ENCODE measurements at places on chromosomes 13 and 19. TPM values are rescaled to one million over a fixed set of nuclear protein-coding genes. Genes with fewer than 3 reads are reported as not detected.

DNA sequence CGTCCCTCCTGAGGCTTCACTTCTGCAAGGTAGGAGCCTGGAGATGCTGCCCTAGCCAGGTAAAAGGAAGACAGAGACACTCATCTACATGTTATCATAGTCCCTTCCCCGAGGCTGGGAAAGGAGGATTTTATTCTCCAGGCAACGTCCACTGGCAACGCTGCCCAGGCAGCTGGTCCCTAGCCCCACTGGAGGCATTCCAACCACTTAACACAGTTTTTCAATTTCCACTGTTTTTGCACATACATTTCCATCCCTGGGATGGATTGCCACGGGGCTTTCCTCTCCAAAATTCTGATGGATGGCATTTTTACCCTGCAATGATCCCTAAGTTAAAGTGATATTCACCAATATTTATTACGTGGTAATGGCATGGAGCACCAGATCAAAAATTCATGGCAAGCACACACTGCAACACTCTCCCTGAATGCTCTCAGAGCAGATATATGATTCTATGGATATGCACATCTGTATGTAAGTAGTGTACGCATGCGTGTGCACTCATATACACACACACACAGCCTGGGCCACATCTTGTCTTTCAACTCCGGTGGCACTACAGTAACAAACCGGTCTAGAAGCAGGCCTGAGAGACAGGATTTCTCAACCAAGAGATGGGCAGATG, 322.3 kb upstream of the TSHZ3 start:
- no peak for DNase-seq

- no peak for DNase-seq
Observed at GRCh38 chr13:108273429-108274118, 4.1 kb downstream of the TNFSF13B start.

DNA sequence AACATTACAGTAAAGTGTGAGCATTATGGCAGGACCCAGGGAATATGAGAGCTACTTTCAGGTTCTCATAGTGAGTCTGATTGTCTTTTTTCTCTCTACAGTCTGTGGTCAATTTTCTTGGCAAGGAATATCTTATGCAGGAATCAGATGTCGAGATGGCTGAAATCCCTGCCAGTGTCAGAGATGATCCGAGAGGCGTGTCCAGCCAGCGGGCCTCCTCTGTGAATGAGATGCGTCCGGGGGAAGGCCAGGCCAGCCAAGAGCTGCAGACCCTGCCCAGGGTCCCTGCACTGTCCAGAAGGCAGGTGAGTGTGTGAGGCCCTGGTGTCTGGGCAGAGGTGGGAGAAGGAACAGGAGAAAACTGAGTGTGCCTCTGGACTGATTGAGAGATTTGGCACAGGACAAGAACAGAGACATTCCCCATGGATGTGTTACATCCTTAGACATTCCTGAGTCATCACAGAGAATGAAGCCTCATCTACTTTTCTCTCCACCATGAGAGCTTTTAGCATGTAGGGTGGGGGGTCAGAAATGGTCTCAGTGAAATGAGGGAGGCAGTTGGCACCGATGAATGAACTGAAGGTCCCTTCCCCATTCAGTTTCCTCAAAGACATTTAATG, 27.3 kb upstream of the EDDM13 start:
- DNase-seq: no peak

The TBCB gene
- total RNA-seq: 195 TPM

DNA sequence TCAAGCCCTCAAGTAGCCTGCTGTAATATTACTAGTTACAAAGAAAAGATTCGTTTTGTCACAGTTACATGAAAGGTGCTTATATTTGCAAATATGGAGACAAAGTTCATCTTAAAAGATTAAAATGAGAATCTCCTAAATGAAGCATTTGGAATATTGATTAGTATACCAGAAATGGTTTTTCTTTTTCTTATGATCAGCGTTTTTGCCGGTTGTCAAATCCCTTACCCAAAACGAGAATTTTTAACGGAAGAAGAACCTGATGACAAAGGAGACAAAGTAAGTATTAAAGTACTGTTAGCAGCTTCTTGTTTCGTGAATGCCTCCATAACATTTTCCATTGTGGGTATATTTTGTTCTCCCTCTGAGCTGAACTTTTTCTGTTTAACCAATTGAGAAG, 147.1 kb downstream of the CDK8 start:
- DNase-seq: no peak

DNA sequence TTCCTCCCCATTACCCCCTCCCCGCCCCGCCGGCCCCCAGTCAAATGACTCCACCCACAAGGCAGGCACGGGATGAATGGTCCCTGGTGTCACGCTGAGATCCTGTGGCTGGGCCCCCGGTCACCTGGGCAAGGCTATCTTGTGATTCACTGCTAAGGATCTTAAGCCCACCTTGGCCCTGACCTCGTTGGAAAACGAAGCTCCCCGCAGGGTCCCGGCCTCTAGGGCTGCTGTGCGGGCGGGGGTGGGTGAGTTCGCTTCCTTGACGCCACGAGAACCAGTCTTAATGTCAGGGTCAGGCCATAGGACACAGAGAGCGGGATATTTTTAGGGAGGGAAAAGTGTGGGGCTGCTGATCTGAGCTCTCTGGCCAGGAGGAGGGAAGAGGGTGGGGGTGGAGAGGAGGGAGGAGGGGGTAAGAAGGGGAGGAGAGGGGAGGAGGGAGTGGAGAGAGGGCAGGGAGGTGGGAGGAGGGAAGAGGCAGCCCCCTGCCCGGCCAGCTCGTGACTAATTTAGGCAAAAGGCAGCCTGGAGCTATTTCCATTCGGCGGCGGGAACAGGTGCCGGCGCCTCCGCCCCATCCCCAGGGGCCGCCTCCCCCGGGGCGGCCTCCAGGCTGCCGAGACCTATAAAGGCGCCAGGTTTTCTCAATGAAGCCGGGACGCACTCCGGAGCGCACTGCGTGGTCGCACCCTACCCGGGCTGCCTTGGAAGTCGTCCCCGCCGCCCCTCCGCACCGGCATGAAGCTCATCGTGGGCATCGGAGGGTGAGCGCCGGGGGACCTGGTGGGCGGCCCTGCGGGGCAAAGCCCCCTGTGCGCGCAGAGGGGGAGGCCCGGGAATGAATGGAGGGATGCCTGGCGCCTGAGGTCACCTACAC, at the start of gene NMRK2:
NMRK2 (plus strand) TSS at position 139 of the 880 bp plus-strand sequence; CDS start at position 742, 603 bp downstream.
- DNase-seq: no peak

GRCh38 chr19:31110336-31110735, 238.9 kb downstream of the TSHZ3 start:
- no peak for DNase-seq

- no peak for DNase-seq
Observed at GRCh38 chr19:48253999-48254398, 1.7 kb downstream of the CARD8 start.

GRCh38 chr13:106099765-106100164, 435.7 kb downstream of the EFNB2 start:
- no peak for DNase-seq

The C19orf18 gene
- 0.37 TPM for total RNA-seq

The TFDP1 gene
- total RNA-seq: 152 TPM

DNA sequence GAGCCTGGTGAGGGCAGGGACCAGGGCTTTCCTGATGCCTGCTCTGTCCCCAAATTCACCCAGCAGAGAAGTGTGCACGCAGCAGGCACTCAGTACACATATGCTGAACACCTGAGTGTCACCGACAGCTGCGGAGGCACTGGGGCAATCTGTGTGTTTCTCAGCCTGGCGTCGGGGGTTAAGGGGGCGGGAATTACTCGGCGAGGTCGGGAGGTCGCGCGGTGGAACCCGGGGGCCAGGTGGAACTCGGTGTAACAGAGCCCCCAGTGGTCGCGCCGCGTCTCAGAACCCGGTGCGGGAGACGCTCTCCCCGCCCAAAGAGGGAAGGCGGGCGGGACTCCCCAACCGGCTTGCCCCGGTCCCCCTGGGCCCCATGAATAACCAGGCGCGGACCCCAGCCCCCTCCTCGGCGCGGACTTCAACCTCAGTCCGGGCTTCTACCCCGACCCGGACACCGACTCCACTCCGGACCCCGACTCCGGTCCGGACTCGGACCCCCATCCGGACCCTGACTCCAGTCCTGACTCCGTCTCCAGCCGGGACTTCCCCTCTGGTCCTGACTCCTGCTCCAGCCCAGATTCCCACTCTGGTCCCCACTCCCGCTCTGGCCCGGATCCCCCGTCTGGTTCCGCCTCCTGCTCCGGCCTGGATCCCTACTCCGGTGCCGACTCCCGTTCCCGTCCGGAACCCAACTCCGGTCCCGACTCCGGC, at the start of gene SELENOV:
SELENOV (plus strand) TSS at position 300 of the 711 bp plus-strand sequence; CDS start at position 374, 74 bp downstream.
- DNase-seq: no peak

GRCh38 chr19:41695745-41696144, 7.7 kb upstream of the CEACAM7 start:
- no peak for DNase-seq

- no peak for DNase-seq
Observed at GRCh38 chr19:54949412-54949811, 2.1 kb upstream of the NLRP7 start.

DNA sequence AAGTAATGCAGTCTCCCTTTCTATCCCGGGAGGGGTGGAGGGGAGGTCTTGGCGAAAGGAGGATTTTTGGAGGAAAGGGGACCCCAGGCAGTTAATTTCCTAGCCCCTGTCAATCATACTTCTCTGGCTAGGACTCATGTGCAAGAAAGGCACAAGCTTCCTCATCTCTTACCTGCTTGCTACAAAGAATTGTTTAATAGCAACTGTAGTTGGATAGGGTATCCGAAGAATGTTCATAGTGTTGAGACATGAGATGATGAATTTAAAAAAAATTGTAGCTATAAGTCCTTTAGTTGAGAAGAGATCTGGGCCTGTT, 525 bp downstream of the BORA start:
- no peak for DNase-seq

DNA sequence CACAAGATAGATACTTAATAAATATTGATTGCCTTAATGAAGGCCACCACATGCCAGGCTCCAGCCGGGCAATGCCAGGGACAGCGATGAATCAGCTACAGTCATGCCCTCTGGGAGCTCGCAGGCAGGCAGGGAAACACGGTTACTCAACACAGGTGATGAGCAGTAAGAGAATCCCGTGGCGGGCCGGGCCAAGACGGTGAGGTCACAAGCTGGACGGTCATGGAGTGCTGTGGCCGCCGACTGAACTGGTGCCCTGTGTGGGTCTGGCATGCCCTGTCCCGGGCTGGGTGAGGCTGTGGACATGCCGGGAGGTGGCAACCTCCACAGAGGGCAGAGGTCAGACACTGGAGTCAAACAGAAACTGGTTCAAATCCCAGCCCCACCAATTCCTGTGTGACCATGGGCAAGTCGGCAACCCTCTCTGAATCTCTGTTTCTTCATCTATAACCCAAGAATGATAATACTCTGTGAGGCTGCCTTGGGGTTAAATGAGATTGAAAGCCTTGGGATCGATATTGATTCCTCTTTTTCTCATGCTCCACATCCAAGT, 13.2 kb upstream of the PAK4 start:
- no peak for DNase-seq

- no peak for DNase-seq
Observed at GRCh38 chr13:30082391-30082790, 225.0 kb downstream of the KATNAL1 start.

Data from activated CD4-positive, alpha-beta T cell treated with anti-CD3 and anti-CD28 coated beads, Interleukin-2, amount 10 ng/mL, durations not matched to agents 7 days and 5 days (primary cell).